ENCODE measurements at places on chromosomes 7 and 10. TPM values are rescaled to one million over a fixed set of nuclear protein-coding genes. Genes with fewer than 3 reads are reported as not detected.
A peak's percentile ranks its signal among the peaks of the same experiment; 100 is the strongest.

FAM237B gene
- total RNA-seq = not detected

FAM25C gene
- not detected for total RNA-seq

GRCh38 chr10:75952093-75952492, 520.7 kb downstream of the LRMDA start:
- no peaks in the 10 kb centered on the region for H3K36me3 ChIP-seq
- DNase-seq = no peak
- no peaks in the 10 kb centered on the region for H3K27me3 ChIP-seq
- H3K4me3 ChIP-seq = no peak overlapping the region
- no peaks in the 10 kb centered on the region for H3K4me1 ChIP-seq

GRCh38 chr7:25348104-25348503, 119.8 kb upstream of the NPVF start:
- H3K4me3 ChIP-seq = no peak overlapping the region
- no peak for DNase-seq
- no peak overlapping the region for H3K27ac ChIP-seq

DNA sequence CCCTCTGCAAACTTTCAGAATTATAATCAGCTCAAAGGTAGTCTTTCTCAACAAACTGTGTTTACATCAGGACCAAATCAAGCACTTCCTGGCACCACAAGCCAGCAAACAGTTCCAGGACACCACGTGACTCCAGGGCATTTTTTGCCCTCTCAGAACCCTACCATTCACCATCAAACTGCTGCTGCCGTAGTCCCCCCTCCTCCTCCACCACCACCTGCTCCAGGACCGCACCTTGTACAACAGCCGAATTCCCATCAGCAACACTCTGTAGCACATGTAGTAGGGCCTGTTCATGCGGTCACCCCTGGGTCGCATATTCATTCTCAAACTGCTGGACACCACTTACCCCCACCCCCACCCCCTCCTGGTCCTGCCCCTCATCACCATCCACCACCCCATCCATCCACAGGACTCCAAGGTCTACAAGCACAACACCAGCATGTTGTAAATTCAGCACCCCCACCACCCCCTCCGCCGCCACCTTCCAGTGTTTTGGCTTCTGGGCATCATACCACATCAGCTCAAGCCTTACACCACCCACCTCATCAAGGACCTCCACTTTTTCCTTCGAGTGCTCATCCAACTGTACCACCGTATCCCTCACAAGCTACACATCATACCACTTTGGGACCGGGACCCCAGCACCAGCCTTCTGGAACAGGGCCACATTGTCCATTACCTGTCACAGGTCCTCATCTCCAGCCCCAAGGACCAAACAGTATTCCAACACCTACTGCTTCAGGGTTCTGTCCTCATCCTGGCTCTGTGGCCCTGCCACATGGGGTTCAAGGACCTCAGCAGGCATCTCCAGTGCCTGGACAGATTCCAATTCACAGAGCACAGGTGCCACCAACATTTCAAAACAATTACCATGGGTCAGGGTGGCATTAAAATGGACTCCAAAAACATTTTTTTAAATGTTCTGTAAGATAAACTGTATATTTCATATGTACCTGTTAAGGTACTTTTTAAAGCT, 98.7 kb downstream of the KMT2E start:
- no peaks in the 10 kb centered on the region for H3K27me3 ChIP-seq
- no peak overlapping the region for H3K4me3 ChIP-seq
- DNase-seq = no peak
- peak overlapping the region; percentile 79 for H3K27ac ChIP-seq

- H3K36me3 ChIP-seq = no peaks in the 10 kb centered on the region
Measured at GRCh38 chr7:12987238-12987637, 299.8 kb downstream of the ARL4A start.

GRCh38 chr7:94003446-94004023, 620 bp downstream of the BET1 start:
- H3K36me3 ChIP-seq = peaks cover 2% of the 10 kb centered on the region
- peaks cover 4% of the 10 kb centered on the region for H3K27me3 ChIP-seq
- peaks cover 18% of the 10 kb centered on the region for H3K4me1 ChIP-seq
- H3K27ac ChIP-seq = peak overlapping the region; percentile 95
- H3K4me3 ChIP-seq = peak overlapping the region; percentile 89

All from activated CD8-positive, alpha-beta T cell treated with anti-CD3 and anti-CD28 coated beads for 36 hours (primary cell).